ENCODE measurements at places on chromosomes 11 and 22.

- H3K27me3 ChIP-seq: peaks cover 80% of the 10 kb centered on the region
- H3K4me1 ChIP-seq: peaks cover 20% of the 10 kb centered on the region
- H3K36me3 ChIP-seq: no peaks in the 10 kb centered on the region
- H3K27ac ChIP-seq: peak overlapping the region; percentile 63
These were observed 4.4 kb downstream of the ALX4 start for GRCh38 chr11:44305470-44306051.

GRCh38 chr11:94326947-94327346 is 22.6 kb downstream of the IZUMO1R start:
- peaks cover 4% of the 10 kb centered on the region for H3K27me3 ChIP-seq
- H3K4me1 ChIP-seq: no peaks in the 10 kb centered on the region
- DNase-seq: no peak
- H3K36me3 ChIP-seq: no peaks in the 10 kb centered on the region

GRCh38 chr11:72377596-72377995 is 56.7 kb downstream of the CLPB start:
- no peaks in the 10 kb centered on the region for H3K4me1 ChIP-seq
- H3K36me3 ChIP-seq: peaks cover 7% of the 10 kb centered on the region
- no peak overlapping the region for H3K27ac ChIP-seq
- no peak overlapping the region for H3K4me3 ChIP-seq
- no peak for DNase-seq

DNA sequence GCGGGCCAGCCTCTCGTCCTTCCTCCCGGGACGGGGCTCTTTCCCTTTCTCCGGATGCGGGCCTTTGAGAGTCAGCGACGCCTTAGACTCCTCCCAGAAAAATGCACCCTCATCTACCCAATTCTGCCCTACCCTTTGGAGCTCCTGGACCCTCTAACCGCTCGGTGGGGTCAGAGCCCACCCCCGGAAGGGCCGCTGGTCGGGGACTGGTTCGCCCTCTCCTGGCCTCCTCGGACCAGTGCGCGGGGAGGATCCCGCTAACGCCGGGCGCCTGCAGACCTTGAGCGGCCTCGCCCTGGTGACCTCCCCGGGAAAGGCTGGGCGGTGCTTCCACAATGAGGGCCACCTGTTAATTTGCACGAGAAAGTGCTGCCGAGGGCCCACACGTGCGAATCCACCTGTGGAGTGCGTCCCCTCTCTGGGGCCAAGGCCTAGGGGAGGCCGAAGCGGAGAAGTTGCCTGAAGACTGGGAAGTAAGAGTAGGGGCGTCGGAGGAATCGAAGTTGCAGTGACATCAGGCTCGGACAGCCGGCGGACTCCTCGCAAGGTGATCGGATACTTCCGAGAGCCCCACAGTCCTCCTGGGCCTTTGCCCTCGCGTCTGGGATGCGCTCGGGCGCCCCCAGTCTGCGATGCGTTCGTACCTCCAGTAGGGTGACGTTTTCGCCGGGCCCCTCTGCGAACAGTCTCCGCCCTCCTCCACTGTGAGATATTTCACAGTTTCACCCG is 61.5 kb downstream of the ENDOD1 start:
- H3K4me3 ChIP-seq: peak overlapping the region; percentile 87
- peaks cover 46% of the 10 kb centered on the region for H3K4me1 ChIP-seq
- peaks cover 6% of the 10 kb centered on the region for H3K27me3 ChIP-seq
- DNase-seq: peak; percentile 87

DNA sequence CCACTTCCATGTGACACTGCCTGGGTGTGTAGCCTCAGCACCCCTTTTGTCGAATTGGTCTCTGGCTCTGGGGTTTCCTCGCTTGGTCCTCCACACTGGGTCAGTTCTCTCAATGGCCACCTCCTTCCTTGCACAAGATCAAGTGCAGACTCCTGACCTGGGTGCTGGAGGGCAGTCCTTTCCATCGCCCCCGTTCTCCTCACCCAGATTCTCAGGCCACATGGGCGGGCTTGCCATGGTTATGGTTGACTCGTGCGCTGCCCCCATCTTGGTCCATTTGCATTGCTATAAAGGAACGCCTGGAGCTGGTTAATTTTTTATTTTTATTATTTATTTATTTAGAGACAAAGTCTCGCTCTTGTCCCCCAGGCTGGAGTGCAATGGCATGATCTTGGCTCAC is 5.5 kb upstream of the PARVB start:
- DNase-seq: no peak
- peaks cover 16% of the 10 kb centered on the region for H3K4me1 ChIP-seq
- no peaks in the 10 kb centered on the region for H3K27me3 ChIP-seq
- no peak overlapping the region for H3K4me3 ChIP-seq

GRCh38 chr11:44615913-44616791 is 50.7 kb downstream of the CD82 start:
- no peak overlapping the region for H3K4me3 ChIP-seq
- H3K36me3 ChIP-seq: peaks cover 46% of the 10 kb centered on the region
- no peaks in the 10 kb centered on the region for H3K27me3 ChIP-seq
- H3K4me1 ChIP-seq: peaks cover 53% of the 10 kb centered on the region
- no peak for DNase-seq
- peak overlapping the region; percentile 48 for H3K27ac ChIP-seq

DNA sequence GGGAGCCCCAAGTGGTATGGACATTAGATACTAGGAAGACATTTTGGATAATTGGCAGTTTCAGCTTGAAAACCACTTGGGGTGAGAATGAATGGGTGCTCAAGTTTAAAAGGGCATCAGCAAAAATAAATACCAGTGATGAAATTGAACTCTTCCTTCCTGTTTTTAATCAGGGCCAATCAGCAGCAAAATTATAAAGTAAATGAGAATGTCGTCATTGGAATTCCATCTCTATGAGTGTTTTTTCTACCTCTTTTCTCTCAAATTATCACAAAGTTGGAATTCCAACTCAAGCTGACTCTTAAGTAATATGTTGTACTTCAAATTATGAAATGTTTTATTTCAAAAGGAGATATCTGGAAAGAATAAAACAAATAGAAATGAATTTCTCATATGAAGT is 730.6 kb downstream of the METTL15 start:
- H3K4me1 ChIP-seq: no peaks in the 10 kb centered on the region
- no peak for DNase-seq
- no peaks in the 10 kb centered on the region for H3K36me3 ChIP-seq
- H3K27me3 ChIP-seq: no peaks in the 10 kb centered on the region

- peaks cover 6% of the 10 kb centered on the region for H3K4me1 ChIP-seq
- H3K36me3 ChIP-seq: peaks cover 41% of the 10 kb centered on the region
- no peak overlapping the region for H3K27ac ChIP-seq
- no peak for DNase-seq
- no peaks in the 10 kb centered on the region for H3K27me3 ChIP-seq
These were observed 27.8 kb downstream of the FCHSD2 start for GRCh38 chr11:73114110-73114834.

DNA sequence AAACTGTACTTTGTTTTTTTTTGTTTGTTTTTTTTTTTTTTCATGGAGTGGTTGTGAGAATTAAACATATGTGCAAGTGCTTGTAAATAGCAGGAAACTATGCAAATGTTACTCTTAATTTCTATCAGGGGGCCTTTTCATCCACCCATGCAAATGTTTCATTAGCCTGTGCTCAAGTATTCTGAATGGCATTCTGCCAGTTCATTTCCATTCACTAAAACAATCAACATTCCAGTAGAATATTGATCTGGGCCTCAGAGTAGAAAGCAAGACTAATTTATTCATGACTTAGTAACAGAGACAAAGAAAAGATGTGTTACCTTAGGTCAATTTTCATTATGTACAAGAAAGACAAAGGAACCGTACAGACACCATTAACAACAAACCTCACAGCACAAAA is 971.4 kb downstream of the DLG2 start:
- H3K27me3 ChIP-seq: no peaks in the 10 kb centered on the region
- no peak overlapping the region for H3K4me3 ChIP-seq
- H3K27ac ChIP-seq: no peak overlapping the region

- H3K27me3 ChIP-seq: no peaks in the 10 kb centered on the region
- peaks cover 95% of the 10 kb centered on the region for H3K4me1 ChIP-seq
- peak overlapping the region; percentile 60 for H3K4me3 ChIP-seq
- DNase-seq: no peak
- peaks cover 62% of the 10 kb centered on the region for H3K36me3 ChIP-seq
These were observed 48.5 kb downstream of the MICAL2 start for GRCh38 chr11:12158909-12159308.

DNA sequence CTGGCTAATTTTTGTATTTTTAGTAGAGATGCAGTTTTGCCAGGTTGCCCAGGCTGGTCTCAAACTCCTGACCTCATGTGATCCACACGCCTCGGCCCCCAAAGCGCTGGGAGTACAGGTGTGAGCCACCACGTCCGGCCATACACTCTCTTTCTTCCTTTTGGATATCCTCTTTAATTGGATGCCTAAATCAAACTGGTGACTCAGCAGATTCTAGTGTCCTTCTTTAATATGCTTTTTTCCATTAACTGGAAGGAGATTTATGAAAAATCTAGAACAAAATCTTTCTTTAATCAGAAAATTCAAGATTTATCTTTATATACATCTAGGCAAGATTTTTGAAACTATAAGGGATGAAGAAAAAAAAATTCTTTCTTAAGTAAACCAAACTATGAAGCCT is 969.3 kb upstream of the CCDC90B start:
- H3K27me3 ChIP-seq: no peaks in the 10 kb centered on the region
- H3K4me3 ChIP-seq: no peak overlapping the region
- no peak for DNase-seq
- no peak overlapping the region for H3K27ac ChIP-seq
- no peaks in the 10 kb centered on the region for H3K4me1 ChIP-seq

GRCh38 chr11:126764231-126764630 is 236.3 kb downstream of the KIRREL3 start:
- DNase-seq: no peak
- H3K4me1 ChIP-seq: no peaks in the 10 kb centered on the region
- H3K27ac ChIP-seq: no peak overlapping the region
- no peaks in the 10 kb centered on the region for H3K36me3 ChIP-seq
- H3K4me3 ChIP-seq: no peak overlapping the region

GRCh38 chr11:556662-557256 is 3.8 kb downstream of the LMNTD2 start:
- H3K27ac ChIP-seq: no peak overlapping the region
- H3K4me1 ChIP-seq: peaks cover 6% of the 10 kb centered on the region
- H3K27me3 ChIP-seq: peaks cover 10% of the 10 kb centered on the region

DNA sequence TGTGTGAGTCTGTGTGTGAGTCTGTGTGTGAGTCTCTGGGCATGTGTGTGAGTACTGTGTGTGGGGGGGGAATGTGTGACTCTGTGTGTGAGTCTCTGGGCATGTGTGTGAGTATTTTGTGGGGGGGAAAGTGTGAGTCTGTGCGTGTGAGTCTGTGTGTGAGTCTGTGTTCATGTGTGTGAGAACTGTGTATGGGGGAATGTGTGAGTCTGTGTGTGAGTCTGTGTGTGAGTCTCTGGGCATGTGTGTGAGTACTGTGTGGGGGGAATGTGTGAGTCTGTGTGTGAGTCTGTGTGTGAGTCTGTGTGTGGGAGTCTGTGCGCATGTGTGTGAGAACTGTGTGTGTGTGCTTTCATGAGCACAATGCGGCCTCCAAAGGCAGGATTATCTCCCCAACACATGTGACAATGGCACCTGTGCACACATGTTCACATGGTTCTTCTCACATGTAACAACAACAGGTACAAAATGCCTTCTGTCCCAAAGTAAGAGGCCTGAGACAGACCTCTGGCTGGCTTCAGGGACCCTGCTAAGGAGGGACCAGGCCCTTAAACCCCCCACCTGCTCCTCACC is 1.6 kb downstream of the CD5 start:
- H3K4me1 ChIP-seq: peaks cover 56% of the 10 kb centered on the region
- no peak overlapping the region for H3K27ac ChIP-seq
- H3K36me3 ChIP-seq: peaks cover 40% of the 10 kb centered on the region
- no peaks in the 10 kb centered on the region for H3K27me3 ChIP-seq

- no peak for DNase-seq
- no peak overlapping the region for H3K4me3 ChIP-seq
- no peak overlapping the region for H3K27ac ChIP-seq
- no peaks in the 10 kb centered on the region for H3K4me1 ChIP-seq
- no peaks in the 10 kb centered on the region for H3K36me3 ChIP-seq
These were observed 23.7 kb upstream of the SLC35F2 start for GRCh38 chr11:107882095-107882820.

DNA sequence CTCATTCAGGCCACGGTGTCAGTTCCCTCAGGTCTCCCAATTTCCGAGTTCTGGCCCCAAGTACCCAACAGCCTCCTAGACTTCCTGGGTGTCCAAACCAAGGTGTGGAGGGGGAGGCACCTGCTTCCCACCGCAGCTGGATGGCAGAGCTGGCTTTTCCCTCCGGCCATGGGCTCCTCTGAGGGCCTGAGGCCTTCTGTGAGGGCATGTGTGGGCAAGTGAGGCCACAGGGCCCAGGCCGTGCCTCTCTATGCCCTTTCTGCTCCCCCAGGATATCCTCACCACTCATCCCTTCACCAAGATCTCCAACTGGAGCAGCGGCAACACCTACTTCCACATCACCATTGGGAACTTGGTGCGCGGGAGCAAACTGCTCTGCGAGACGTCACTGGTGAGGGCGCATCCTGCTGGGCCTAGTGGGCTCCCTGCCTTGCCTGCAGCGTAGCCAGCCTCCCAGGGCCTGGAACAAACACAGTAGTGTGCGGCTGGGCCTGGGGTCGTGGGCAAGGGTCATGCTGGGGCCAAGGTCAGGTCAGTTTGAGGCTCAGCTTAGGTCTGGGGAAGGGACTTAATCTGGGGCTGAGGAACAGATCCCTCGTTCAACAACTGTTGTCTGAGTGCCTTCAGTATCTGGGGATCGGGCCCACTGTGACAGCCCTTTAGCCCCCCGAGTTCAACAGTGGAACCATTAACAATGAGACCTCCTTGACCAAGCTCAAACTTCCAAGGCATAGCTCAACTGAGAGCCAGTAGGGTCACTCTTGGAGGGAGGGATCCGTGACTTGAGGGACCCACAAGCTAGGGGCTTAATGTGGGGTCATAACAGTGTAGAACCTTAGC is 85.8 kb downstream of the MYO7A start:
- no peak for DNase-seq
- peaks cover 2% of the 10 kb centered on the region for H3K27me3 ChIP-seq
- no peak overlapping the region for H3K27ac ChIP-seq
- no peaks in the 10 kb centered on the region for H3K36me3 ChIP-seq

- no peak overlapping the region for H3K4me3 ChIP-seq
- H3K4me1 ChIP-seq: no peaks in the 10 kb centered on the region
- peaks cover 27% of the 10 kb centered on the region for H3K36me3 ChIP-seq
- H3K27ac ChIP-seq: no peak overlapping the region
- no peak for DNase-seq
- no peaks in the 10 kb centered on the region for H3K27me3 ChIP-seq
These were observed 37.2 kb downstream of the IGSF9B start for GRCh38 chr11:133919330-133920108.

DNA sequence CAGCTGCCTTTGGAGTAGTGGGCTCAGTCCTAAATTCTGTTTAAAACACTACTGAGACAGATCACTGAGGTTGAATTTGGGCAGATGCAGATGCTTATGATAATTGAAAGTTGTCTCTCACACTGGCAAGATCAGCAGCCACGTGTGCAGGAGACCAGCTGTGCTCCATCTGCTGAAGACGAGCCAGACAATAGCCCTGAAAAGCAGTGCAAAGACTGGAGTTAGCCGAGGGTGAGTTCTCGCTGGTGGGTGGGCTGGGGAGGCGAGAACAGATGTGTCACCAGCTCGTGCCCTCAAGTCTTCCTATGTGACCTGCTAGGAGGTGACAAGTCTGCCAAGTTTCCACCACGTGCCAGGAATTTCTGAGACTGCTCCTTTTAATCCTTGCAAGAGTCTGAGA is 661.3 kb upstream of the B3GAT1 start:
- H3K36me3 ChIP-seq: no peaks in the 10 kb centered on the region
- H3K4me1 ChIP-seq: no peaks in the 10 kb centered on the region
- H3K4me3 ChIP-seq: no peak overlapping the region
- H3K27ac ChIP-seq: no peak overlapping the region

GRCh38 chr11:119497717-119498116 is 74.7 kb upstream of the THY1 start:
- H3K36me3 ChIP-seq: no peaks in the 10 kb centered on the region
- no peak overlapping the region for H3K27ac ChIP-seq
- H3K27me3 ChIP-seq: peaks cover 8% of the 10 kb centered on the region
- no peak for DNase-seq
